Cerebellar nuclear complex (tissue), 1 donor: ENCODE measurements at places on chromosomes 7 and 10.

GRCh38 chr10:117541405-117541908 is 1.1 kb upstream of the EMX2 start:
- DNase-seq, result no peak

GRCh38 chr10:108450280-108450679 is 1285.8 kb upstream of the SORCS1 start:
- no peak for DNase-seq

DNA sequence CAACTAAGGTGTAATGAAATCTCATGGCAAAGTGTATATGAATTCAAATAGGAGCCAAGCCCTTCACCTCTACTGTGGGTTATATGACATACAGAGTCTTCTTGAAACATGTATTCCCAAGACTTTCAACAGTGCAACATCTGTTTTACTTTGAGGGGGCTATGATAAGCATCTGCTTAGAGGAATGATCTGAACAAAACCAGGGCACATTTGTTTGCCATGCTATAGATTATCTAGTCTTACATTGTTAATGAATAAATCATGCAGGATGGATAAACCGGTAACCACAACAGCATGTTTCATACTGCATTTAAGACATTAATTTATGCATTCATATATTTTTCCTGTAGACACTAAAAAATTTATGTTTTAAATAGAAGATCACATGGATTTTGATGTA is 1021.9 kb downstream of the LRMDA start:
- no peak for DNase-seq

GRCh38 chr7:140168816-140169215 is 8.0 kb downstream of the KDM7A start:
- DNase-seq, result no peak

DNA sequence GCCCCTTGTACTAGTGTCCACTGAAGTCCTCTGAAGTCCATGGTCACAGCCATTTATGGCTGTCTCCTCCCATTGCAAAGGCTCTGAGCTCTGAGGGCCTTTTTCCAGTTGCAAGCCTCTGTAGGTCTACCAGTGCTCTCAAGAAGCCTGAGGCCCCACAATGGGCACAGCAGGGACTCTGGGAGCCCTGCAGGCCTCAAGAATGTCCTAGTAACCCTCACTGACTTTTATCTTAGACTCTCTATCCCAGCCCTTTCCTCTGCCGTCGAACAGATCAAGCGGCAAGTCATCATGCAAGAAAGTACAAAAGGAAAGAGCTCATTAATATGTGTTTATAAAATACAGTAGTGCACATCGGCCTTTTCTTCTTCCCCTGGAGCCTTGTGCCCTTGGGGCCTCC is 23.4 kb downstream of the VWA2 start:
- DNase-seq, result no peak

DNA sequence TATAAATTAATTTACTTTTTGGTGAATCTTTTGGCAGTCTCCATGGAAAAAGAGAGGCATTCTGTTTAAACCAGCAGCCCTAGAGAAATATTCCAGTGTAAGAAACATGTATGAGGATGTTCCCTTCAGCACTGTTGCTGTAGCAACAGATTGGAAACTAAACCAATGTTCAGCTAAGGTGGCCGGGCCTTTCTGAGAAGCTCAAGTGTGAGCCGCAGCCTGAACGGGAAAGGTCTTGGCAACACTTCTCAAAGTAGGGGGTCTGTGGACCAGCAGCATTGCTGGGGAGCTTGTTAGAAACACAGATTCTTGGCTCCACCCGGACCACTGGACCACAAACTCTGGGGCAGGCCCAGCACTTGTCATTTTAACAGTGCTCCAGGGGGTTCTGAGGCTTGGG is 36.2 kb downstream of the RAMP3 start:
- no peak for DNase-seq

GRCh38 chr10:62244785-62245467 is 23.7 kb downstream of the RTKN2 start:
- DNase-seq, result no peak

- no peak for DNase-seq
These were observed 504.9 kb downstream of the SH2D4B start for GRCh38 chr10:81042647-81043046.

DNA sequence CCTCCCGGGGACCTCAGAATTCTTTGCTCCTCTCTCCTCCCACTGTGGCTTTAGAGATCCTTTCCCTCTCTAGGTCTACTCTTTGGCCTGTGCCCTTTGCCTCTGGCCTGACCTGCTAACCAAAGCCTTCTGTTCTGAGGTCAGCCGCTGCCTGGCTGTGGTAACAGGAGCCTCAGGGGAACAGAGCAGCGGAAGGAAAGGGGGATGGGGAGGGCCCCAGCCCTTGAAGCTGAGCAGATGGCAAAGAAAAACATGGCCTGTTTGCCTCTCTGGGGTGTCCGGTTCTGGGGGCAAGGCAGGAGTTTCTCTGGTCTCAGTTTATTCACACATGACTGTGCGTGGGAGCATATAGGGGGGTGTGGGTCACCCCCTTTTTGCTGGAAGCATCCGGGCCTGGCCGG is 28.2 kb downstream of the COL26A1 start:
- no peak for DNase-seq
